ENCODE measurements at places on chromosomes 1 and 21.
A peak's percentile ranks its signal among the peaks of the same experiment; 100 is the strongest.

DNA sequence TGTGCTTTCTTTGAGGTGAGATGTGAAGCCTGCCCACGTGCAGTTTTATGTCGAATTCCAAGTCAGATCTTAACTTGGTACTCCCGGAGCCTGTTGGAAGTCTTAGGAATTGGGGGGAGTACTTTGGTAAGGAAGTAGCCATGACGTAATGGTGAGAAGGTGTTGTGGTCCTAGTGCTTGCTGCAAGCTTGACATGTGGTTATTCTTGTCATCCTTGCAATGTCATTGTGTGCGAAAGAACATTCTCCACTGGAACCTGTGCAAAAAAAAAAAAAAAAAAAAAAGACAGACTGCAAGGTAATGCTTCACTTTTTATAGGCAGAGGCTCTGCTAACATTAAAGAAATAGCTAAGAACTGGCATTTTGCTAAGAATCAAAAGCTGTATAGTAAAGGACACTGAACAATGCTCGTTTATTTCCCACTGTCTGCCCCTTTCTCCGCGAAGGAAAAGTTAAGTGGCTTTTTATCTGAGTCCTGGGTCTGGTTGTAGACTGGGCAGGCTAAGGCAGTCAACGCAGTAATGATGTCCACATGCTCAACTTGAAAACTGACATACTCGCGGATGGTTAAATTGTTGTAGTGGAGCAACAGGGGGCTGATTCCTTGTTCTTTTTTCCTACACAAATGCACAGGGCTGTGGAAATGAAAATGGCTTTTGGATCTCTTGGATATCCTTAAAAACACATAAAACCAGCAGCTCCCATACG is 2.1 kb downstream of the KAZN start:
- peaks cover 35% of the 10 kb centered on the region for H3K27me3 ChIP-seq
- DNase-seq: peak; percentile 13
- H3K4me1 ChIP-seq: peaks cover 17% of the 10 kb centered on the region

- DNase-seq: no peak
- H3K27ac ChIP-seq: no peak overlapping the region
- no peak overlapping the region for H3K4me3 ChIP-seq
- H3K27me3 ChIP-seq: no peaks in the 10 kb centered on the region
Observed at GRCh38 chr1:225517697-225518096, 89.9 kb upstream of the LBR start.

DNA sequence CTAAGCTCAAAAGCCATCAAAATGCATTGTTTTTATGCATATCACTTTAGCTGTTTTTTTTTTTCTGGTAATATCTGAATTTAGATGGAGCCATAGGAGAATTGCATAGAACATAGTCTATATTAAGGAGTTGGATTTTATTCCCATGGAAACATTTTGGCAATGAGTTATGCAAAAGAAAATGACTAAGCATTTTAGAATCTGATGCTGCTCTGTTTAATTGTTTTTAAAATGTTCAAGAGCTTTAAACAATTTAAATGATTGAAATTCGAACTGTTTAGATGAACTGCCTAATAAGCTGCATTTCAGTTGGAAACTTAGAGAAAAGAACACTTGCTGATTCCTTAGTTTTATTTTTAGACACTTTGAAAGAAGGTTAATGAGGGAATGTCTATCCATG is 1531.5 kb upstream of the B3GALT2 start:
- DNase-seq: no peak
- H3K36me3 ChIP-seq: no peaks in the 10 kb centered on the region
- H3K4me3 ChIP-seq: no peak overlapping the region
- no peaks in the 10 kb centered on the region for H3K27me3 ChIP-seq
- H3K4me1 ChIP-seq: no peaks in the 10 kb centered on the region
- no peak overlapping the region for H3K27ac ChIP-seq

GRCh38 chr21:42147386-42148020 is 71.4 kb upstream of the ABCG1 start:
- no peak overlapping the region for H3K4me3 ChIP-seq
- DNase-seq: no peak
- no peaks in the 10 kb centered on the region for H3K27me3 ChIP-seq

- H3K36me3 ChIP-seq: no peaks in the 10 kb centered on the region
- no peaks in the 10 kb centered on the region for H3K4me1 ChIP-seq
- H3K27me3 ChIP-seq: no peaks in the 10 kb centered on the region
- DNase-seq: peak; percentile 37
- H3K27ac ChIP-seq: no peak overlapping the region
Observed at GRCh38 chr1:115717541-115717940, 51.0 kb downstream of the CASQ2 start.

DNA sequence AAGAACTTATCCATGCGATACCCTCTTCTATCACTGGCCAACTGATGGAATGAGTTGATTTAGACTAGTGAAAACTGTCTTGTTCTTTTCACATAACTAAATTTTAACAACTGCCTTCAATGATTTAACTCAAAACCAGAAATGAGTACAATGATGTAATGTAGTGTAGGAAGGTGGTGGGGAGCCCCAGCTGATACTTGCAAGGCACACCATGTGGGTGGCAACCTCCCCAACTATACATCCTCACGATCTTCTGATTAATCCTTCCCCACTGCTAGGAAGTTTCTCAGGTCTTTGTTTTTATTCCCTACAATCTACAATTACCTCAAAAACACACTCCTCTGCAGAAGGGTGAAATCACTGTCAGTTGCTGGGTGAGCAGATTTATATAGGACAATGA is 100.7 kb downstream of the KCTD3 start:
- H3K4me3 ChIP-seq: no peak overlapping the region
- DNase-seq: no peak
- H3K36me3 ChIP-seq: no peaks in the 10 kb centered on the region
- no peaks in the 10 kb centered on the region for H3K27me3 ChIP-seq
- H3K27ac ChIP-seq: no peak overlapping the region

- H3K27ac ChIP-seq: no peak overlapping the region
- no peaks in the 10 kb centered on the region for H3K4me1 ChIP-seq
- no peaks in the 10 kb centered on the region for H3K36me3 ChIP-seq
- no peak overlapping the region for H3K4me3 ChIP-seq
- H3K27me3 ChIP-seq: no peaks in the 10 kb centered on the region
Observed at GRCh38 chr1:236090741-236091147, 25.9 kb upstream of the NID1 start.

DNA sequence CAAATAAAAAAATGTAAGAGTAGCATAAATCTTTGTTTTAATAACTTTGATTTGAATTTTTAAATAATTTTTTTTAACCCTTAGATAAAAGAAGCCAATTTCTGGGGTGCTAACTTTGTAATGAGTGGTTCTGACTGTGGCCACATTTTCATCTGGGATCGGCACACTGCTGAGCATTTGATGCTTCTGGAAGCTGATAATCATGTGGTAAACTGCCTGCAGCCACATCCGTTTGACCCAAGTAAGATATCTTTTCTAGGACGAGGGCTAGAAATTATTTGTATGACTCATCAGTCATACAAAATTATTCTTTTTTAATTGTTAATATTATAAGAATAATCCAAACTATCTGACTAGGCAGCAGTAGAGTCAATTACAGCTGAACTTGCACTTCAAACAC is 71.2 kb downstream of the GPR161 start:
- peak; percentile 19 for DNase-seq
- H3K4me3 ChIP-seq: no peak overlapping the region

DNA sequence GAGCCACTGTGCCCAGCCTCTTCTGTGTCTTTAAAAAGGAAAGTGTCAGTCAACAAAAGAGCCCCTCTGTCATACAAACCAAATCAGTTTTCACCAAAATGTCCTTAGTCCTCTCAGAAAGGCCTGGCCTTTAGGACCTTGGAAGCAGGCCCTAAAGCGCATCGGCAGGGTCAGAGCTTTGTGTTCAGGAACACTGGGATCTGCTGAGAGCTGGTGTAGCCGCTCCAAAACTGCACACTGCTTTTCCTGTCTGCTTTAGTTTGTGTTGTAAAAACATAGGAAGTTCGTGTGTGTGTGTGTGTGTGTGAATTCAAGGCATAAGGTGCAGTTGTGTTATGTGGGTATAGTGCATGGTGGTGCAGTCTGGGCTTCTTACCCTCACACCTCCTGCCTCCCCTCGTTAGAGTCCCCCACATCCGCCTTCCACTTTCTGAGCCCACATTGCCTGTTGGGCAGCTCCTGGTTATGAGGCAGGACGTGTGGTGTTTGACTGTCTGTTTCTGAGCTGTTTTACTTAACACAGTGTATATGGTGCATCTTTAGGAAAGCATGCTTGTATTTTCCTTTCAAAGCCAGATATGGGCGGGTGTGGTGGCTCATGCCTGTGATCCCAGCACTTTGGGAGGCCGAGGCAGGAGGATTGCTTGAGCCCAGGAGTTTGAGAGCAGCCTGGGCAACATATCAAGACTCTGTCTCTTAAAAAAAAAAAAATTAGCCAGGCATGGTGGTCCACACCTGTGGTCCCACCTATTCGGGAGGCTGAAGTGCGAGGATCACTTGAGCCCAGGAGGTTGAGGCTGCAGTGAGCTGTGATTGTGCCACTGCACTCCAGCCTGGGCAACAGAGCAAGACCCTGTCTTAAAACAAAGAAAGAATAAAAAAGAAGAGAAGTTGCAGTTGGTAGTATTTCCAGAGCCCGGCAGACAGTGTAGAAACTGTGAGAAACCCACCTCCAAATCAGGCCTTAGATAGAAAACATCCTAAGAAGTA is 12.4 kb downstream of the IBA57 start:
- H3K36me3 ChIP-seq: peaks cover 7% of the 10 kb centered on the region
- peaks cover 39% of the 10 kb centered on the region for H3K4me1 ChIP-seq
- H3K27me3 ChIP-seq: no peaks in the 10 kb centered on the region
- DNase-seq: peak; percentile 43

DNA sequence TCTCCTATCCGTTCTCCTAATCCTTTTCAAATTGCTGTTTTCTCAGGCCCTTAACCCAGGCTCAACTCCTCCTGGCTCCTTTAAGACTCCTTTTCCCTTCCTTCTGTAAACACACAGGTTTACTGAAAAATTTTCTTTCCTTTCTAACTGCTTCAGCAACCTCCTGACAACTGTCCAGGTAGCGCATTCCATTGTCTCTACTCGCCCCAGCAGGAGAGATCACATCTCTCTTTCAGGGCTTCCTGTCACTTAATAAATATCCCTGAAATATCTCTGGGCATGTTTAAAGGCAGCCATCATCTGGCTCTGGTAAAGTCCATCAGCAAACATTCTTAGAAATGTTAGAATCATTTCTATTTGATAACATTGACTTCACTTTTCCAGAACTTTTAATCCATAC is 211.2 kb upstream of the PTBP2 start:
- no peaks in the 10 kb centered on the region for H3K27me3 ChIP-seq
- no peaks in the 10 kb centered on the region for H3K36me3 ChIP-seq
- H3K4me3 ChIP-seq: no peak overlapping the region
- no peak overlapping the region for H3K27ac ChIP-seq

- no peak within 1 kb of the TSS for H3K27ac ChIP-seq
- no peaks in the 10 kb centered on the region for H3K27me3 ChIP-seq
- H3K36me3 ChIP-seq: no peaks in the 10 kb centered on the region
- peak; percentile 58 for DNase-seq
Observed at GRCh38 chr1:101236516-101237228, at the start of gene S1PR1. Gene S1PR1, plus strand, starts transcription at chr1:101237019. Its CDS starts 1,966 bp downstream, at chr1:101238985.

DNA sequence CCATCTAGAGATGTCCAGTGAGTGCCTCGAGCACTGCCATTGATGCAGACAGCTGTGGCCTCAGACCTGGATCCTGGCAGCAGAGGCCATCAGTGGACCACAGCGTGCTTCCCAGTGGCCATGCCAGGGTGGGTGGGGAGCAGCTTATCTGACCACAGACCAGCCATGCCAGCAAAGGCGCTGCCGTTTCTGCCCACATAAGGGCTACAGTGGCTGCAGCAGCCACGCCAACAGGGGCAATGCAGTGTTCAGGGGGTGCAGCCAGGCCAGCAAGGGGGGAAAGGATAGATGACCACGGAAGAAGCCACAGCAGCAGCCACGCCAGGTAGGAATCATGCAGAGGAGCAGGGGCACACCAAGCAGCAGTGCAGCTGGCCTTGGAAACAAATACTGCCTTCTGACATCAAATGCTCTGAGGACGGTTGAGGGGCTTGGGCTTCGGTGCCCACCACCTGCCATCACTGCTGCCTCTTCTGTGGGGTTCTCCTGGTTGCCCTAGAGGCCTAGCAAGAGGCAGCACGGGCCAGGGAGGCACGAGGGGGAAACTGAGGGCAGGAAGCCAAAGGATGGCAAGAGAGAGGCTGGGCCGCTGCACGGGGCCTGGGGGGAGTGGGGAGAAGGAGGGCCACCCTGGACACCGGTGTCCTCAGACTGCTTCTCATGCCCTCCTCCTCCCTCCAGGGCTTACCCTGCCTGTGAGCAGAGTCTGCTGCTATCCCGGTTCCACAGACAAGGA is 94.7 kb upstream of the RUNX3 start:
- no peaks in the 10 kb centered on the region for H3K36me3 ChIP-seq
- H3K27me3 ChIP-seq: no peaks in the 10 kb centered on the region
- peaks cover 11% of the 10 kb centered on the region for H3K4me1 ChIP-seq
- H3K27ac ChIP-seq: no peak overlapping the region

DNA sequence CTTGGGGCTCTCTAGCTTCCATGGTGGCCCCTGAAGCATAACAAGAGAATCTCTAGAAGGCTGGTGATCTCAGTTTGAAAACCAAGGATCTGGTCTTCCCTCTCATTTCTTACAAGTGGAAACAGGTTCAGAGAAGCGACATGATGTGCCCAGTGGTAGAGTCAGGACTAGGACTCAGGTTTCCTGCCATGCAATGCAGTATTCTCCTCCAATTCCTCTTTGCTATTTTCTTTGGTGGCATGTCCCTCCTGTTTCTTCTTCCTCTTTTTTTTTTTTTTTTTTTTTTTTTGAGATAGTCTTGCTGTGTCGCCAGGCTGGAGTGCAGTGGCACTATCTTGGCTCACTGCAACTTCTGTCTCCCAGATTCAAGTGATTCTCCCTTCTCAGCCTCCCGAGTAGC is 195.6 kb upstream of the C1orf105 start:
- H3K4me3 ChIP-seq: no peak overlapping the region
- peaks cover 12% of the 10 kb centered on the region for H3K4me1 ChIP-seq
- DNase-seq: no peak
- no peak overlapping the region for H3K27ac ChIP-seq

DNA sequence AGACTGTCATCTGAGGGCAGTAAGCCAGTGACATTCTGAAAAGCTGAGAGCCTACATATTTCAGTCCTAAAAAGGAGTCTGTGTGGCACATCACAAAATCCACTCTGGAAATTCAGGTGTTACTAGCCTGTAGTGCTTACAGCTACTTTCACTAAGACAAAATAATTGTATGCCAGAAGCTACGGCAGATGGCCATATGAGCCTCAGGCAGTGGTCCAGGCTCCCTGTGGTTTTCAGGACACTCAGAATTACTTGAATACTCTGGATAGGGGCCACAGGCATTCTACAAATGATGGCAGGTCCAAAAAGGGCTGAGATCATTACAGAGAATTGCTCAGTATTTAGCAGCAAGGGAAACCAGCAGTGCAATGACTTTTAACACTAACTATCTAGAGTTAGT is 527.1 kb downstream of the MRPL39 start:
- no peaks in the 10 kb centered on the region for H3K36me3 ChIP-seq
- H3K27ac ChIP-seq: no peak overlapping the region
- H3K4me1 ChIP-seq: no peaks in the 10 kb centered on the region
- no peaks in the 10 kb centered on the region for H3K27me3 ChIP-seq
- DNase-seq: no peak
- no peak overlapping the region for H3K4me3 ChIP-seq

GRCh38 chr1:48493970-48494769 is 22.2 kb upstream of the SPATA6 start:
- no peak for DNase-seq
- no peaks in the 10 kb centered on the region for H3K36me3 ChIP-seq
- H3K4me1 ChIP-seq: no peaks in the 10 kb centered on the region
- H3K4me3 ChIP-seq: no peak overlapping the region
- H3K27ac ChIP-seq: no peak overlapping the region

- H3K4me3 ChIP-seq: no peak overlapping the region
- no peak for DNase-seq
- peaks cover 10% of the 10 kb centered on the region for H3K27me3 ChIP-seq
- H3K27ac ChIP-seq: no peak overlapping the region
- H3K36me3 ChIP-seq: no peaks in the 10 kb centered on the region
Observed at GRCh38 chr1:110114784-110115183, 2.5 kb downstream of the UBL4B start.
